ENCODE measurements at places on chromosomes 6 and 20.

GRCh38 chr20:50295345-50295744 lies 104.7 kb downstream of the CEBPB start:
- no peak for DNase-seq

- DNase-seq: no peak
Observed at GRCh38 chr6:148738946-148739821, 7.6 kb upstream of the UST start.

DNA sequence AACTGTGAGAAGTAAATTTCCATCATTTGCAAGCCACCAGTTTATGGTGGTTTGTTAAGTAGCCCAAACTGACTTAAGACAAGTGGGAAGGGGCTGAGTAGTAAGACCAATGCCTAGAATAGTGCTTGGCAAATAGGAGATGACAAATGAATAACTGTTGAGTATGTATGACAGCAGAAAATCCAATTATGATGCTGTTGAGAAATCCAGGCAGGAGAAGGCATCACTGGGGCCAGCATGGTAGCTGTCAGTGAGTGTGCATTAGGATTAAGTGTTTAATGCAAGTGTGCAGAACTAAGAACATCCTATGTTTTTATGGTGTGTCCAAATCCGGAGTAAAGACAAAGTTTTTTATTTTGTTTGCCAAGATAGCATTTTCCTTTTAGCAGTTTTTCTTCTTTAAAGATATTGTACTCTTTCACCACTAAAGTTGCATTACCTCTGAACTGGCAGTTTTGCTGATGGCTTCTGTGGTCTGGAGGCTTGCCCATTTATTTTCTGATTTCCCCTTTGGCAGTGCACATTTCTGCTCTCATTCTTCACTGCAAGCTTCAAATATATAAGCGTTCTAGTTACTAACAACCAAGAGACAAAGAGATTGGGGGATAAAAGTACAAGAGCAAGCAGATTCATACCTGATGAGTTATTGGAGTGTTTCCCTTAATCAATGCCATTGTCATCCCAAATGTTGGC lies 289.7 kb downstream of the KCNQ5 start:
- DNase-seq: no peak

DNA sequence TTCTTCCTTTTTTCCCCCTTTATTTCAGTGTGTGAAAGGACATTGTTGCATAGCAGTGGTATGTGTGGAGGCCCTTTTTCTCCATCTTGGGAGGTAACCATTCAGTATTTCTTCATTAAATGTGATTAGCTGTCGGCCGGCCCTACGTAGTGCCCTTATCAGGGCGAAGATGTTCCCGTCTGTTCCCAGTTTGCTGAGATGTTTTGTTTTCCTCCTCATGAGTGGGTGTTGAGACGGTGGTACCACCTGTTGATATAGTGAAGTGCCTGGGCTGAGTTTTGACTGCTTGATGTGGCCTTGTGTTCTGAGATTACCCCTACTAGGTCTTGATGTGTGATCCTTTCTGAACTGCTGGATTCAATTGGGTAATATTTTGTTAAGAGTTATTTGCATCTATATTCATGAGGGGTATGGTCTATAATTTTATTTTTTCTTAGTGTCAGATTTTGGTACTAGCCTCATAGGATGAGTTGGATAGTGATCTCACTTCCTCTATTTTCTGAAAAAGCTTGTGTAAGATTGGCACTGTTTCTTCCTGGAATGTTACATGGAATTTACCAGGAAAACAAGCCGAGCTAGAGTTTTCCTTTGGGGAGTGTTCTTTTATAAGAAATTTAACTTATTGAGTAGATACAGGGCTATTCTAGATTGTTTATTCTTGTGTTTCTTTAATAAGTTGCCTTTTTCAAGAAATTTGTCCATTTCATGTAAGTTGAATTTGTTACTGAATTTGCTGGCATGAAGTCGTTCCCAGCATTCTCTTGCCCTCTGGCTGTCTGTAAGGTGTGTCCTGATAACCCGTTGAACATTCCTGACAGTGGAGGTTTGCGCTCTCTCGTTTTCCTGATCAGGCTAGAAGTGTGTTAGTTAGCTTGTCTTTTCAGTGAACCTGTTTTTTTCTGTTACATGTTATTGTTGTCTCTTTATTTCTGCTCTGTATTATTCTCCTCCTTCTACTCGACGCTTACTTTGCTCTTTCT lies 4.3 kb downstream of the MTG2 start:
- DNase-seq: no peak

- peak; percentile 64 for DNase-seq
Observed at GRCh38 chr6:167699141-167699931, 127.4 kb upstream of the AFDN start.

GRCh38 chr20:61478094-61478493 lies 226.0 kb downstream of the CDH4 start:
- no peak for DNase-seq

DNA sequence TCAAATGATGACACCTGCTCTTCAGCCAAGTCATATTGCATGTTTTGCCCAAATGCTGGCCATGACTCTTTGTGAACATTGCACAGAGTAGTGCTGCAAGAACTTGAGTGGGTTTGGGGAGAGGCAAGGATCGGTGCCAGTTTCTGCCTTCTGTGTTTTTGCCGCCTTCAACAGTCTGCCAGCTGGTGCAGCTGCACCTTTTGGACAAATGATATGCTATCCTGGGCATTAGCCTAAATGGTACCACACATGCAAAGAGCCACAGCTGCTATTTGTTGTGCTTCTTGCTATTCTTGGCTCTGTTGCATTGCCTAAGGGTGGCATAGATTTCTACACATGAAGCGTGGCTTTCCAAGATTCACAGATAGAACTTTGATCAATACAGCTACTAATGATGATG lies 189.0 kb upstream of the CCN2 start:
- no peak for DNase-seq

DNA sequence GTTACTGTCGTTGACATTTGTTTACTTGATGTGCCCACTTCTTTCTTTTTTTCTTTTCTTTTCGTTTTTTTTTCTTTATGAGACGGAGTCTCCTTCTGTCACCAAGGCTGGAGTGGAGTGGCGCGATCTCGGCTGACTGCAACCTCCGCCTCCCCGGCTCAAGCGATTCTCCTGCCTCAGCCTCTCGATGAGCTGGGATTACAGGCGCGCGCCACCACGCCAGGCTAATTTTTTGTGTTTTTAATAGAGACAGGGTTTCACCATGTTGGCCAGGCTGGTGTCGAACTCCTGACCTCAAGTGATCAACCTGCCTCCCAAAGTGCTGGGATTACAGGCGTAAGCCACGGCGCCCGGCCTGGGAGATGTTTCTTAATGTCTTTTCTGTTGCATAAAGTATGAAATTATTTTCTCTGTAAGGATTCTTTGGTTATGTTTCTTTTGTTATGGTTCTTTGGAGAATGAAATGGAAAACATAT lies 33.3 kb upstream of the PRSS16 start:
- no peak for DNase-seq

- DNase-seq: no peak
Observed at GRCh38 chr6:143559051-143559660, 47.6 kb upstream of the FUCA2 start.

GRCh38 chr20:15923030-15923776 lies 650.0 kb downstream of the KIF16B start:
- DNase-seq: no peak

DNA sequence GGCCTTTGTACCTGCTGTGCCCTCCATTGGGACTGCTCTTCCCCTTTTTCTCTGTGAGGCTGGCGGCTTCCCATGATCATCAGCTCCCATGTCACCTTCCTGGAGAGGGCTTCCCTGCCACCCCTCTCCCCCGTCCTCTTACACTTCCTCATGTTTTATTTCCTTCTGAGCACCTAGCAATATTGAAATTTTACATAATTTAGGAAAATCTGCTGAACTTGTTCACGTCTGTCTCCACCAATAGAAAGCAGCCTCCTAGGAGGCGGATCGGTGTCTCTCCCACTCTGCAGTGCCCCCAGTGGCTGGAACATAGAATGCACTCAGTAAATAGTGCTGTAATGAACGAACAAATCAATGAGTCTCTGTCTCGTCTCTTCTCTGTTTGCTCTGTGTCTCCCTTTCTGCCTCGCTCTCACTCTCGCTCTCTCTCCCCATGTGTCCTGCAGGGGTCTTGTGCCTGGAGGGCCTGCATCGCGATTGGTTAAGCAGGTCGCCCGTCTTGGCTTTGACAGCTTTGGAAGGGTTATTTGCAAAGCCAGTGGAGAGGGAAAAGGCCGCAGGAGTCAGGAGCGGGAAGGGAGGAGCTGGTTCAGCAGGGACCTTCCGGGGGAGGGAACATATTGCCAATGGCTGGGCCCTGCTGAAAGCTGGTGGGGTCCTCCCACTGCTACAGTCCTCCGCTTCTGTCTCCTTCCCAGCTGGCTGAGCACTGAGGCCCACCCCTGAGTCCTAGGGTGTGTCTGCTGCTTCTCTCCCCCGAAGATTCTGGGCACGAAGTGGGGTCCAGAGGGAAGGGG lies 12.1 kb upstream of the OCSTAMP start:
- peak; percentile 77 for DNase-seq

GRCh38 chr6:109695468-109695867 lies 4.4 kb downstream of the FIG4 start:
- no peak for DNase-seq

DNA sequence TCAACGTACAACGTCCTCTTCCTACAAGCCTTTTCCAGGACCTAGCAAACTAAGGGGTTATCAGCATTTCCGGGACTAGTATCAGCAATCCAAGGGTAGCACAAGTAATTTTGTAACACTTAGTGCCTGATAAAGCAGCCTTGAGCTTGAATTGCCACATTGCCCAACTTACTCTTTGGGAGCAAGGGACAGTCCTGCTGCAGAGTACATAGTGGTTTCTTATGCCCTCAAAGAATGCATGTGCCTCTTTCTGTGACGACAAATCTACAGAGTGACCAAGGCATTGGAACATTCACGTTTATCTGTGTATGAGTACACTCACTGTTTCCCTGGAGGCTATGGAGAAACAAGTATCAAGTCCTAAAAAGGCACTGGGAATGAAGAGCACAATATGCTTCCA lies 3.2 kb upstream of the ID4 start:
- no peak for DNase-seq

- no peak for DNase-seq
Observed at GRCh38 chr6:69456086-69456485, 340.7 kb downstream of the LMBRD1 start.

DNA sequence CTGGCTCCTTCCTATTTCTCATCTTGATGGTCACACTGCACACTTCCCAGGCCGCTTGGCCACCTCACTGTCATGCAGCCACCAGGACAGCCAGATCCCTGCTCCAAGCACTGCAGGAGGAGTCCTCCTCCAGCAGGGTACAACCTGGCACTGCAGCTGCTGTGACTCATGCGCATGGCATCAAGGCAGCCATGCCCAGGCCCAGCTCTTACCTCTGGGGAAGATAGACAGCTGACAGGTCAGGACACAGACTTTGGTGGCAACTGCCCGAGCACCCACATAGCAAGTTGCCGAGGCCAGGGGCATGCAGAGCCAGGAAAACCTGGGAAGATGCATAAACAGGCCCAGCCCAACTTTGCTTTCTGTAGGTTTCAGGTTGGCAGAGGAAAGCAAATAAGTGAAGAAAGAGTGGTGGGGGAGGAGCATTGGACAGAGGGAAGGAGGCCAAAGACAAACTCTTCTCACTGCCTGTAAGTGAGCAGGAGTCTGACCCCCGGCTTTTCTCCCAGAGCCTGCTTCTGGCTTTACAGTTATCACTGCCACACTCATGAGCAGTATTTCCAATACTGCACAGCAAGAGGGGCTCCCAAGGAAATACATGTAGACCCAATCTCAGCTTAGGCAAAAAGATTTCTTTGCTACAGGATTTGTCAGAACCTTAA lies 38.8 kb downstream of the SLC22A3 start:
- DNase-seq: no peak

GRCh38 chr6:129498950-129499842 lies 210.8 kb downstream of the ARHGAP18 start:
- DNase-seq: peak; percentile 79

GRCh38 chr6:18211338-18211737 lies 53.0 kb downstream of the DEK start:
- peak; percentile 74 for DNase-seq

GRCh38 chr6:66662196-66662595 lies 955.2 kb upstream of the EYS start:
- no peak for DNase-seq

DNA sequence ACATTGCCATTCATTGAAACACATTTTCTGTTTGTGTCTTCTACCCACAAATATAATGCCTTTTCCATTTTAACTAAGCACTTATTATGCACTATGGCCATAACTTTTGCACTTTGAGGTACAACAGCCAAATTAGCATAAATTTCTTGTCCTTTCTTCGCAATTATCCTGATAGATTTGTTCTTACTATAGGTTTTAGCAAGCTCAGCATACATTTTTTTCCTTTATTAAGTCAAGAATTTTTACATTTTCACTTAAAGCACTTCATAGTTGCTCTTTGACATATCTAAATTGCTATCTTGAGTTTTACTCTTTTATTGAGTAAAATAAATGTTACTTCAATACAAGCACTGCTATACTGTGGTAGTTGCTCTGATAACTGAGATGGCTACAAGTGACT lies 5.8 kb downstream of the DEFB114 start:
- no peak for DNase-seq

DNA sequence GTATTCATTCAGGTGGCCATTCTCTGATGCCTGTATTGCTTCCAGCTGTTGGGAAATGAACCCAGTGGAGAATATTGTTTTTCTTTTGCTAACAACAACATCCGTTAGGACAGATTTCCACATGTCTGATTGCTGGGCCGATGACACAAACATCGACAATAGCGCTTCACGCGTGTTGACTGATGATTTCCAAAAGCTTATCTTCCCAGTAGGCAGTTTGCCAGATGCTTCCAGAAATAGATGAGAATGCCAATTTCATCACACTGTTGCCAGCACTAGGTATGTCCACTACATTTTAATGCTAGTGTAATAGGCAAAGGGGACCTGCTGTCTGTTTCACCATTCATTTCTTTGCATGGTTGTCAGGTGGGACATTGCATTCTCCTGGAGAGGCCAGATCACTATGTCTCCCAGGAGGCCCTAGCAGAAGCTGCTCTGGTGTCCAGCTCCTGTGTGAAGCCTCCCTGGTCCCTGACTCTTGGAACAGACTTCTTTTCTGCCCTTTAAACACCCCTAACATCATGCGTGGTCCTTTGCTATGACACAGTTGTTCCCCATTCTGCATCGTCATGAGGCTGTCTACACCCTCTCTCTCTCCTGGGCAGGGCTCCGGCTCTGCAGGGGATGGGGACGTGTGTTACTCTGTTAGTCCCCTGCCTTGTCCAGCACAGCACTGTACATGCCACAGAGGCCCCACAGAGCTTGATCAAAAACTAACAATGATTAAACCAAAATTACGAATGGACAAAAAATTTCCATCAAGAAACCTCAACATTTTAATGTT lies 181.6 kb downstream of the CDH26 start:
- DNase-seq: no peak

DNA sequence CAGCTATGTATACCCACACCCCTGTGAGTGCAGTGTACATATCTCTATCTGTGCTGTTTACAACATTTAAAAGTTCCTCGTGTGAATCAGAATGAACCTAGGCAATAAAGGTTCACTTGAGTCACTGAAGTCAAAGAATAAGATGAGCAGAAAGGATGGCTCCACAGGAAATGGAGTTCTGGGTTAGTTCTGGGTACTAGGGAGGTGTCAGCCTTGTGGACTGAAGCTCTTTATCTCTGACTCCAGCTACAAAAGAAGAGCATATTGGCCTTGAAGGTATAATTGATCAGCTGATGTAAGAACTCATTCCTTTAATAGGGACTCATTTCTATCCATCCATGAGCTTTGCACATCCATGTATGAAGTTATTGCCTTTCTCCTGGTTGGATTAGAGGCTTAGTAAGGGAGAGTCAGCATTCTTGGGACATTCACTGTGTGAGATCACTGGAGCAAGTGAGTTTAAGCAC lies 73.9 kb upstream of the BACH2 start:
- peak; percentile 46 for DNase-seq

- no peak for DNase-seq
Observed at GRCh38 chr6:47452899-47453298, 24.7 kb upstream of the CD2AP start.

- DNase-seq: no peak
Observed at GRCh38 chr20:62601172-62601571, 41.1 kb upstream of the SLCO4A1 start.
